ENCODE measurements at places on chromosomes 2 and 18. TPM values are rescaled to one million over a fixed set of nuclear protein-coding genes. Genes with fewer than 3 reads are reported as not detected.

GRCh38 chr2:144339048-144339447 lies 180.9 kb downstream of the ZEB2 start:
- no peak for DNase-seq

DNA sequence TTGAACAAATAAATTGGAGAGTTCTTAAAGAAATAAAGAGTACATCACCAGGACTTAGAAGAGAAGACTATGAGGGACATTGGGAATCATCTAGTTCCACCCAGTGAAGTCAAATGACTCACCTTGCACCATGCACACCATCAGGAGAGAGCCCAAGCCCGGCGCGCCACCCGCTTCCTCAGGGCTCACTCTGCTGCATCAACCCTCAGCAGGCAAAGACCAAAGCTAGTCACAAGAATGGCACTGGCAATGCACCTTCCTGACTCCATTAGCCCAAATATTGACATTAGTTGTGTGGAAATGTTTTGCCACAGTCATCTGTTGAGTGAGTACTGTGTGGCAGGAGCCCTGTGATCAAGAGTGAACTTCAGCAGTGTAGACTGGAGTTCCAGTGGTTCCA lies 7.1 kb upstream of the LYPD6B start:
- no peak for DNase-seq

Gene FBLN7
- under 0.01 TPM for total RNA-seq

GRCh38 chr2:156181208-156181607 lies 151.3 kb downstream of the NR4A2 start:
- no peak for DNase-seq

DNA sequence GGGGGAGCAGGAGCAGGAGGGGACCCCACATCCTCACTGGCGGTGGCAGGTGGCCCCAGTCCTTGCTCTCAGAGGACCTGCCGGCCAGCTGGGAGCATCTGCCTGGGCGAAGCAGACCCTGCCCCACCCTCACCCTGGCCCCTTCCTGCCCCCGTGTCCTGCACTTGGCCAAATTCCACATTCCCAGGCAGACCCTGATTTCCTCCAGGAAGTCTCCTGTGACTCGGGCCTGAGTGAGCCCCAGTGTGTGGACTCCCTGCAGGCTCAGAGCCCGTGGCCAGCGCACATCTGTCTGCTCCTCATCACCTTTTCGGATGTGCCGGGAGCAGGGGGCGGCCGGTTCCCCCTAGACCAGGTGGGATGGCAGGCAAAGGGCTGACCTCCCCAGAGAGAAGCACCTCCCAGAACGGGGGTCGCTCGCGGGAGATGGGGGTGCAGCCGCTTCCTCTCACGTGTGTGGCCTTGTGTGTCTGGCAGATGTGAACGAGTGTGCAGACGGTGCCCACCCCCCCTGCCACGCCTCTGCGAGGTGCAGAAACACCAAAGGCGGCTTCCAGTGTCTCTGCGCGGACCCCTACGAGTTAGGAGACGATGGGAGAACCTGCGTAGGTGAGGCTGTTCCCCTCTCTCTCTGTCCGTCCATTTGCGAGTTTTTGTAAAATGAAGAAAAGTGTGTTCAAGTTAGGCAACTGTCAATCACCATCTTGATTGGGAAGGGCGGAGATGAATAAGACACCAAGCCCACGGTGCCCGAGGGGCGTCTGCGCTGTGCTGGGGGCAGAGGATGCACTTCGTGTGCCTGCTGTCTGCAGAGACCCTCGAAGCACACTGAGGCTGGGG lies 90.4 kb downstream of the TPO start:
- DNase-seq: no peak

GRCh38 chr2:79432731-79433146 lies 80.1 kb upstream of the CTNNA2 start:
- no peak for DNase-seq

- no peak for DNase-seq
These were observed 17.3 kb downstream of the ZBTB7C start for GRCh38 chr18:48391868-48392267.

DNA sequence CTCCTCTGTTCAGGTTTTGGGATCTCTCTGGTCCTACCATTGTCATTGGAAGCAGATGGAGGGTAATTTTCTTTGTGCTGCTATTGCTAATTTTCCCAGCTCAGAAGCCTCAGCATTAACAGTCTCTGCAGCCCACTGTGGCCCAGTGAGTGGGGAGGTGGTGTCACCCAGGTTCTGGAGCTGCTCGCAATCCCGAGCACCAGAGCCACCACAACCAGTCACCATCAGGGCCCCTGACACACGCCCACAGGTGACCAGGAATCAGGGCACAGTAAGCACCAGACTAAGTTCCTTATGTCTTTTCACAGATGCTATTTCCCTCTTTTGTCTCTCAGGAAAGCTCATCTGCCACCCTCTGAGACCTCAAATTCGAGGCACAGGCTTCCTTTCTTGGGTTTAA lies 87.9 kb downstream of the SEPTIN10 start:
- DNase-seq: no peak

Gene LYG1
- not detected for total RNA-seq
